Body of pancreas (tissue), 4 donors: ENCODE measurements at places on chromosomes 7 and 10.

DNA sequence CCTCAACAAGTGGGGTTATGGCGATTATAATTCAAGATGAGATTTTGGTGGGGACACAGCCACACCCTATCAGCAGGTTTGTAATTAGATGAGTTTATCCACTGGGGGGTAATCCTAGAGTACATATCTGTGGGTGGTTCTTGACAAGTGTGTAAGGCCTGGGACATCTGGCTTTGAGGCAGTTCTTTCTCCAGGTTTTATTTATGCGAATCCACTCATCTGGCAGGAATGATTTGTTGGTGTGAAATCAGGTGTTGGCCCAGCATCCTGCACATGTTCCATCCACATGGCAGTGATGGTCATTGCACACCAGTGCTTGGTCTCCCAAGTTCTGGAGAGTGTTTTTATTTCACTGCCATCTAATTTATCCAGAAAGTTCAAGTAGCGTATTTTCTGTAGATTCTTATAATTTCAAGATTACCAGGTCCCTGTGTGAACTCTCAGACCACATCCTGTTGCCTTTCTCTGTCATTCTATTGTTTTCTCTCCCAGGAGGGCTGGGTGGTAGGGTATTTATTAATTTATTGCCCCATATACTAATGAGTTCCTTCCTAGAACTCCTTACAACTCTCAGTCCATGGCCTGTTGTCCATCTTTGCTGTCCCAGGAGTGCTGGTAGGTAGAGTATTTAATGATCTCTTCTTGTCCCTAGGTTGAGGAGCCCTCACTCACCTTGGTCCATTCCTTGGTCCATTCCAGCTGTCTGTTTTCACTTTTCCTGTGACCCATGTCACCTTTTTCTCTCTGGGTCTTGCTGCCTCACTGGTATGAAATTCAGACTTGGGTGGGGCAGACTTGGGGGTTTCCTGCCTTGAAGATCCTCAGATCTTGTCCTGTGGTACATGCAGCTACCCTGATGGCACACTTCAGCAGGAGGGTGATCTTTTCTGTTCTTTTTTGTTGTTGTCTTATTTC lies 10.4 kb downstream of the RALA start:
- no peak for DNase-seq

- DNase-seq, result no peak
Observed at GRCh38 chr7:102089175-102090098, 197.2 kb upstream of the SH2B2 start.

- no peak for DNase-seq
Observed at GRCh38 chr10:19200211-19200610, 151.6 kb downstream of the MALRD1 start.

DNA sequence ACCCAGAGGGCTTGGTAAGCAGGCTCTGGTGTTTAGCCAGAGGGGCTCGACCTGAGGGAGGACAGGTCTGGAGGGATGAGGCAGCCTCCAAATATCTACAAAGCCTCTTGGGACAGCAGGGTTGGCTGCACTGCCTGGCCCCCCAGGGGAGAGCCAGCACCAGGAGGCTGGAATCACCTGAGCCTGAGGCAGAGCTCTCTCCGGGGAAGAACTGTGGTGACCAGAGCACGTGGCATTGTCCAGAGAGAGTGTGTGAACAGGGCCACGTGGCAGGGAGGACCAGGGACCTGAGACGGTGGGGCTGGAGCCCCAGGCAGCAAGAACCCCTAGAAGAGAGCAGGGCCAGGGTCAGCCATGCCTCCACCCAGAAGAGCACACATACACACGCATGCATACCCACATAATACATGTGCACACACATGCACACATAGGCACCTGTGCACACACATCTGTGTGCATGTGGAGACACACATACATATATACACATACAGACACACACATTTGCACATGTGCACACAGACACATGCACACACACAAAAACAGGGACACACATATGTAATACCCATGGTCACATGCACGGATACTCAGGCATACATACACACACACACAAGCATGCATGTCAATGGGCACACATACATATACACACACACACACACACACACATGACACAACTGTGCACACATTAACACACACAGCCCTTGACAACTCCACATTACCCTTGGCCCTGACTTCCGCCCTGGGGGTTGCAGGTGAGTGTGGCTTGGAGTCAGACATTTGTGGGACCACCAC lies 94.9 kb downstream of the MYL10 start:
- DNase-seq, result no peak

DNA sequence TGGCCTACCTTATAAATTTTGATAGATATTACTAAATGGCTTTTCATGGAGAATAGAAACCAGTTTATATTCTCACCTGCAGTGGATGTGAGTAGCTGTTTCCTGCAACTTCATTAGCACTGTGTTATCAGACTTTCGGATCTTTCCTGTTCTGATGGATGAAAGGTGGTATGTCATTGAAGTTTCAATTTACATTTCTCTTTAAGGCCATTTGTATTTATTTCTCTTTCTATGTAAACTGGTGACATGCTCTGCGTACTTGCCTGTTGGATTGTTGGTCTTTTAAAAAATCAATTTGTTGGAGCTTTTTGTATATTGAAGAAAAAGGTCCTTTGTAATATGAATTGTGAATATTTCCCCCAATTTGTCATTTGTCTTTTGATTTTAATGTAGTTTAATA lies 95.8 kb upstream of the STRIP2 start:
- no peak for DNase-seq

DNA sequence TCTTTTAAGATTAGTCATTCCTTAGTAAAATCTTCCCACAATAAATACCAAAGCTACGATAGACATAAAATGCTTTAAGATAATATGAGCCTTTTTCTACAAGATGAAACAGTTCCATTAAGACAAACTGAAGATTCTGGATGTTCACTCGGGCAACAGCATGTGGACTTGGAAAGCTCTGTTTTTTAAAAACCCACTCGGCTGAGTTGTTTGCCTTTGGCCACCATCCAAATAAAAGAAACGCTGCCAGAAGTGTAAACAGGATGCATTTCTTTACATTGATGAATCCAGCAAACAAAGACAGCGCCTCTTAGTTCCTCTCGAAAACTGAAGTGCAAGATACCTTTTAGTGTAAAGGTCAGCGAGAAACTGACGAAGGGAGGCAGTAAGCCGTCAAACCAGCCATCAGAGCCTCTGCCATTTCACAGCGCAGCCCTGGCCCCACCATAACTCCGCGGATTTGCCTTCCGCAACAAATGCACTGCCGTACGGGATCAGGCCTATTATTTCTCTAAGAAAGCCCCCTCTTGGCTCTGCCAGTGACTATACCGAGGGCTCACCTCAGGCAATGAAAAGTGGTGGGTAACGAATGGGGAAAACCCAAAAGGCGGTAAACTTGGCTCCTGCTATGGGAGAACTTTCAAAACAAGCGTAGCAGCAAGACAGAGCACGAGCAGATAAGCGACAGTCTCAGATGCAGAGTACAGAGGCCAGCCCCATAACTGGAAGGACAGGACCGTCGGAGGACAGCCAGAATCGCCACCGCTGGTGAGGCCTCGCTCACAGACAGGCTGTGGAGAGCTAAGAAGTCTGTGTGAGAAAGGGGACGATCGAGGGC lies 41.4 kb downstream of the GNA12 start:
- no peak for DNase-seq

GRCh38 chr10:44993922-44994751 lies 6.6 kb upstream of the ZNF22 start:
- no peak for DNase-seq

- no peak for DNase-seq
Observed at GRCh38 chr10:12787297-12787696, 214.2 kb downstream of the CCDC3 start.

DNA sequence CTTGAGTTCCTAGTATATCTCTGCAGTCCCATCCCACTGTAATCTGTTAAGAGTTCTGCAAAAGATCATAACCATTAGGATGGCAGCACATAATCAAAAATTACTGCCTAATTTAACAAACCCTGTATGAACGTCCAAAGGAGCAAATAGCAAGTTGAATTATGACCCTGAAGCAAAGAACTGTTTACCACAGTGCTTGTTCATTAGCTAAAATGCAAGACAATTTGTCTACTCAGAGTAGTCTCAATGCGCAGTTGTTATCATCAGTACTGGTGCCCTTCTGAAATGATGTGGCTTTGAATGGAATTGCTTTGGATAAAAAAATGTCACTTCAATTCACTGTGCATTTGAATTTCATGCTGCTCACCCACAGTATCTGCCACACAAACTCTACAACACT lies 817.0 kb downstream of the SORCS1 start:
- no peak for DNase-seq

- DNase-seq, result no peak
Observed at GRCh38 chr7:131522325-131522930, 34.0 kb downstream of the PODXL start.
